Adipocyte (in vitro differentiated cells): ENCODE measurements at places on chromosomes 13 and 19.

DNA sequence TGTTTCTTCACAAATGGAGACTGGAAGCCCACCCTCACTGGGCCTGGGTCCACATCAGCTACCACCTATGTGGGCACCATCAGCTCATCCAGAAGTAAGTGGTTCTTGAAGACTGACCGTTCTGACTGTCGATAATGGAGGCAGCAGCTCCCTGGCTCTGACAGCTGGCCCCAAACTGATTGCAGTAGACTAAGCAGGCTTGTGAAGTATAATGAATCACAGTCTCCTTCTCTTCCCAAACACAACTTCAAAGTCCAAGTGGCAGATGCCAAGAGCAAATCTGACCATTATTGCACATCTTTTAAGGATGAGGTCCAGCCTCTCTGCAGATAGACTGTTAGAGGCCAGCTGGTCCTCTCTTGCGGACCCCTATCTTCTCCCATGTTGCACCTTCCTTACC, 574.4 kb upstream of the KLF12 start:
- no peak for DNase-seq

DNA sequence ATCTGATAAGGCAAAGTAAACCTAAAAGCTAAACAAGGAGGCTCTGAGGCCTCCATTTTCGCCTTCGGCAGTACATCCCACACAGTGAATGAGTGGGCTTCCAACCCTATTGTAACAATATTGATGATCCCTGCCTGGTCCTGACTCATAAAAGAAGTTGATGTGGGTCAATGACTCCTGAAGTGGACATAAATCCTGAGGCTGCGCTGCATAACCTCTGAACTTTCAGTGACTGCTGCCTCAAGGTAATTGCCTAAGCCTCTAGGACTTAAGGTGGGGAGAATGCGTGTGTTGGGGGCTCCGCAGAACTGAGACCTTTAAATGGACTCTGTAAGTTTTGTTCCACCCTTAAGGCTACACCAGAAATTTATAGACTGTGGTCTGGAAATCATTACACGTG, 42.6 kb downstream of the SIAH3 start:
- DNase-seq, result no peak

GRCh38 chr19:23547816-23548430, 139.1 kb downstream of the ZNF675 start:
- DNase-seq, result no peak

DNA sequence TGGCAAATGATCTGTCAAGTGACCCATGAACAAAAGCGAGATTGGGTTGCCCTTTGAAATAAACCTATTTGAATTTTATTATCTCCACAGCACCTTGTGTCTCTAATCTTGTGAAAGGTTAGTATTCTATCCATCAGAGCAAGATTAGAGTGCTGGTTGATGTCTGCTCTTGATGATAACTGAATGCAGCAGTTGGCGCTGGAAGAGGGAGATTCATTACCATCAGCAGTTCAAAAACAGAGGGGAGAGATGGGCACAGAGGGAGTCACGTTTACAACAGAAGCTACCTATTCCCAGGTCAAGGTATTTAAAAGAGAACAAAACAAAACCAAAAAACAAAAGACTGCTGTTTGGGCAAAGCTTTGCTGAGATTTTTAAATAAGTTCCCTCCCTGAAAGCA, 588.1 kb downstream of the GPC6 start:
- no peak for DNase-seq

DNA sequence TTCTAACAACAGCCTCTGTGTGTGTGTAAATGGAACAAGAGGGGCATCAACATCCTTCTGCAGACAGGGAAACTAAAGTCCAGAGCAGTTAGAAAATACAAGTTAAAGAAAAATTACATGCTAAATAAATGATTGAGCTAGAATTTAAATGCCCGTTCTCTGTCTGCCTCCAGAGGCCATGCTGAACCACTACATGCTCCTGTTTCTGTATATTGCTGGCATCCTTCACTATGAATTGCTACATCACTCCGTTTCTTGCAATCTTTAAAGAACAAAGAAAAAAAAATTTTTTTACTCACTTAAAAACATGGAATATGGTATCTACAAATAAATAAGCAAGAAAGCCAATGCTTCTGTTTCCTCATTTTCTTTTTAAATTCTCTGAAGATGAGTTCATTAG, 47.9 kb downstream of the DCT start:
- DNase-seq, result no peak

DNA sequence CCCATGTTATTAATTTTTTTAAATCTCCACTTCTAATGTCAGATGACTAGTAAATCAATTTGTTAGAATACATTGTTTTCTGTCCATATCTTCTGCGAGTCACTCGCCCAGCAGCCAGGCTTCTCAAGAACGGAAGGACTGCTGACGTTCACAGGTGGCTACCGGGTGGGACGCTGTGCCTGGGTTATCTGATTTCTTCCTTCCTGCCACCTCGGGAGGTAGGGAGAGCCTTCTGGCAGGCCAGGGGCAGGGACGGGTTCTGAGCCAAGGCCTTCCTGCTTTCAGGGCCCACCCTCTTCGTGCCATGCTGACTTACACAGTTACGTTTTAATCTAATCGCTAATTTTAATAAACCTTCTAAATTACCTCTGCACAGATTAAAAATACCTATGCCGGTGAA, 7.9 kb upstream of the C1QTNF9 start:
- no peak for DNase-seq

- DNase-seq, result no peak
Measured at GRCh38 chr19:14565298-14565679, 6.6 kb downstream of the NDUFB7 start.

- DNase-seq, result no peak
Measured at GRCh38 chr13:100645382-100645781, 29.2 kb downstream of the TMTC4 start.

- DNase-seq, result peak; percentile 79
Measured at GRCh38 chr13:37134411-37135041, 29.1 kb upstream of the CSNK1A1L start.
